ENCODE measurements at places on chromosomes 16 and 17.

- DNase-seq = no peak
These were observed 17.1 kb upstream of the CRK start for GRCh38 chr17:1473170-1473569.

DNA sequence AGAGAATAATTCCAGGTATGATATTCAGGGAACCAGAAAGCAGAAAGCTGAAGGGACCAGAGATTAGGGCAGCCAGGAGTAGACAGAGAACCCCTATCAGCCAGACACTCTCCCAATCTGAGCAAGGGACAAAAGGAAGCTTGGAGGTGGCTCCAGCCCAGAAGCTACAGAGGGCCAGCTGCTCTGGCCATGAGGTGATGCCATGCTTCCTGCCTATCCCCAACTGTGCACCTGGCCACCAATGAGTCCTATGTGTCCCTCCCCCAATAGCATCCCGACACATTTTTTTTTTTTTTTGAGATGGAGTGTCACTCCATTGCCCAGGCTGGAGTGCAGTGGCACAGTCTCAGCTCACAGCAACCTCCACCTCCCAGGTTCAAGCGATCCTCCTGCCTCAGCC is 30.0 kb downstream of the NSMCE1 start:
- DNase-seq = no peak

- DNase-seq = no peak
These were observed 3.4 kb downstream of the TRADD start for GRCh38 chr16:67156143-67156844.

DNA sequence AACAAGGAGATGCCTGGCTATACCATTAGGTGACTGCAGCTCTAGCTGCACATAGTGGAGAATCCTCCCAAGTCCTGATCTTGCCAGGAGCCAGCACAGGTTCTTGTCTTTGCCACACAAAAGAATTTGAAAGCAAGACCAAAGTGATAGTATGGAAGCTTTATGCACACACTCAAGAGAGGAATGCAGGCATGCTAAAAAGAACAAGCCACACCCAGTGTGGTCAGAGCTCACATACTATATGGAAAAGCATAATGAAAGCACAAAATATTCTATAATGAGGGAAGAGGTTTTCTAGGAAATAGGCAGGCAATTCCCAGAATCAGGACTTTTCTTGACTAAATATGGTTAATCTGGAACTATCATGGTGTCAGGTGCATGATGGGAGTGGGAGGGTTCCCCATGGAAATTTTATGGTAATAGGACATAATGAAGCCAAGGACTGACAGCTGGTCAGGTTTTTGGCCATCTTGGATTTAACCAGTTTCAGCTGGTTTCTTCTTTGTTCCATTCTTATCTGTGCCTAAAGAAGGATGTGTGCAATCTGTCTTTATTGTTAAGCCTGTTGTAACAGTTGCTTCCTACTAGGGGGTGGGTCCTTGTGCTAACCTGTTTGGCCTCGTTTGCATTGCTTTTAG is 171.6 kb downstream of the ZNF18 start:
- no peak for DNase-seq

- DNase-seq = no peak
These were observed 163.0 kb upstream of the CDH5 start for GRCh38 chr16:66203476-66203875.

- no peak for DNase-seq
These were observed 39.5 kb downstream of the CLUH start for GRCh38 chr17:2672026-2672425.

DNA sequence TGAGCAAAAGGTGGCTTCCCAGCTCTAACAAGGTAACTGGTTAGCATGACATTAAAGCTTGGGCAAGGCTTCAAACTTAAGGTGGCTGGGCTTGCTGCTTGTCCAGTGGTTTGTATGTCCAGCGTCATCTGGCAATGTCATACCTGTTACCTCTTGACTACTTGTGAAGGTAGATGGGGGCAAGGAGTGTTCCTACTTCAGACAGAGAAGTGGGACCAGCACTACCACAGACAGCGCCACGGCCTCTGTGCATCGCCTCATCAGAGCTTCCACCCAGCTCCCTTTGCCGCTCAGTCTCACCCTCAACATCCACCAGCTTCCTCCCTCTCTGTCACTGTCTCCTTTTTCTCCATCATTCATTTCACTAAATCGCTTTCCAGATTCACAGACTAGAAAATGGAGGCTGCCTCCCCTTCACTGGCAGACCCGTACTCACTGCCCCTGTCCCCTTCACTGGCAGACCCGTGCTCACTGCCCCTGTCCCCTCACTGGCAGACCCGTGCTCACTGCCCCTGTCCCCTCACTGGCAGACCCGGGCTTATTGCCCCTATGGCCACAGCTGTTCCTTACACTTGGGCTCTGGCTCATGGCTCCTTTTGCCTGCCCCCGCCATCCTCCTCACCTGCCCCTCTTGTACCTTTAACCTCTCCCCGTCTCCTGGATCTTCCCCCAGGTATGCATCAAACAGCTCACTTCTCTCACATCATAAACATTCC is 14.8 kb downstream of the CYB5D2 start:
- no peak for DNase-seq

GRCh38 chr17:78253946-78254672 is 22.7 kb downstream of the TMEM235 start:
- peak; percentile 90 for DNase-seq

DNA sequence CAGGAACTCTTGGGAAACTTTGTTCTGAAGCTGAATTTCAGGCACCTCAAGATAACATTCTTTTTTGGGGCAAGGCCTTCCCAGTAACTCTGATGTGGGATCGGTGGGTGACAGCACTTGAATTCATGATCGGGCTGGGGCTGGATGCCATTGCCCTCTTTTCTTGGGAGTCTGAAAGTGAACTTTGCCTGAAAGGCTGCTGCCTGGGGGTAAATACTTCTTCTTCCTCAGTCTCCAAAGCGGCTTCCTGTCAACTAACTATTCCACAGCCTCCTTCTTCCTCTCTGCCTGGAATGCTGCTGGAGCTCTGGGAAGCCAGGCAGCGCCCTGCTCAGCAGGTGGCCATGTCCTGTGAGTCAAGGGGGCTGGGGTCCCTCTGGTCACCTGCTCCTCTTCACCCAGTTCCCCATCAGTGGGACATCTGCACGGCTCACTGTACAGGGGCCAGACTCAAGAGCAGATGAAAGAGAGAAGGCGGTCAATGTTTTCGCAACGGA is 79.5 kb downstream of the WIPI1 start:
- no peak for DNase-seq

DNA sequence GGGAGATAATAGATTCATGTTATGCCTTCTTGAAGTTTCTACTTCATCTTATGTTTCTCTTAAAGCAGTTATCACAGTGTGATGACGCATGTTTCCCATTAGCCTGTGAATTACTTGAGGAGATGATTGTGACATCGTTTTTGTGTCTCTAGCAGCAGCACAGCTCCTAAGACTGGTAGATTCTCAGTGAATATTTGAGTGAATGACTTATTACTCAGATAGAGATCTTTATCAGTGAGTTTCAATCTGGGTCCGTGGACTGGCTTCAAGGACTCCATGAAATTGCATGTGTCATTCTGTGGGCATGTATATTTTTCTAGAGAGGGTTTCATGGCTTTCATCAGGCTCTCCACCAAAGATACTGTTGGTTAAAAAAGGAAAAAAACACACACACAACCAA is 29.9 kb downstream of the YPEL2 start:
- peak; percentile 56 for DNase-seq

DNA sequence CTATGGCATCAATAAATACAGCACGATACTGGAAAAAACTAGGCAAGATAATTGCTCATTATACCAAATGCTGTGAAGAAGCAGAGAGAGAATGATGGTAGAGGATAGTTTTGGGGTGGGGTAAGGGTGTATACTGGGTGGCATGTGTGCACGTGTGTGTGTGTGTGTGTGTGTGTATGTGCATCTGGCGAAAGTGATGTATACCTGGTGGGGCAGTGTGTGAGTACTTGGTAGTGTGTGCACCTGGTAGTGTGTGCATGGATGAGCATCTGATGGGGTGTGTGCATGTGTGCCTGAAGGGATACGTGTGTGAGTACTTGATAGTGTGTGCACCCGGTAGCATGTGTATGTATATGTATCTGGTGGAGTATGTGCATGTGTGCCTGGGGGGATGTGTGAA is 347.3 kb downstream of the CPPED1 start:
- DNase-seq = no peak

- no peak for DNase-seq
These were observed 33.2 kb upstream of the USP7 start for GRCh38 chr16:8996891-8997290.

DNA sequence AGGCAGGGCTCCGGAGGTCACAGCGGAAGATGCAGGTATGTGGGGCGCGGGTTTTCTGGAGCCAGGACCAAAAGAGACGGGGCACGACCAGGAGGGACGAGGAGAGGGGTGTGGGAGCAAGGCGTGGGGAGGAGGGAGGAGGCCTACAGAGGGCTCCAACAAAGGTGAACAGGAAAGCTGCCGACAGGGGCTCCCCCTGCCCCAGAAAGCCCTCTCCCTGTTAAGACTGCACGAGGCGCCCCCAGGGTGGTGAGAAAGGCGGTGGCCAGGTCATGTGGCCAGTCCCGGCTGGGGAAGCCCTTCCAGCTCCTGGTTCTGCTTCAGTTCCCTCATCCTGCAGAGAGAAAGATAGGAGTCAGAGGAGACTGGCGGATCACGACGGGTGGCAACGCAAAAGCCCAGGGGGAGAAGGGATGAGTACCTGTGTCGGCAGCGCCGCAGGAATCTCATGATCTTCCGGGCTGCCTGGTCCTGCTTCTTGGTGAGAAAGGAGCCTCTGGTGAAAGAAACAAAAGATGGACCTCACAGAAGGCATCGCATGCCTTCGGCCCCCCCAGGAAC is 949 bp upstream of the SPAG7 start:
- no peak for DNase-seq

DNA sequence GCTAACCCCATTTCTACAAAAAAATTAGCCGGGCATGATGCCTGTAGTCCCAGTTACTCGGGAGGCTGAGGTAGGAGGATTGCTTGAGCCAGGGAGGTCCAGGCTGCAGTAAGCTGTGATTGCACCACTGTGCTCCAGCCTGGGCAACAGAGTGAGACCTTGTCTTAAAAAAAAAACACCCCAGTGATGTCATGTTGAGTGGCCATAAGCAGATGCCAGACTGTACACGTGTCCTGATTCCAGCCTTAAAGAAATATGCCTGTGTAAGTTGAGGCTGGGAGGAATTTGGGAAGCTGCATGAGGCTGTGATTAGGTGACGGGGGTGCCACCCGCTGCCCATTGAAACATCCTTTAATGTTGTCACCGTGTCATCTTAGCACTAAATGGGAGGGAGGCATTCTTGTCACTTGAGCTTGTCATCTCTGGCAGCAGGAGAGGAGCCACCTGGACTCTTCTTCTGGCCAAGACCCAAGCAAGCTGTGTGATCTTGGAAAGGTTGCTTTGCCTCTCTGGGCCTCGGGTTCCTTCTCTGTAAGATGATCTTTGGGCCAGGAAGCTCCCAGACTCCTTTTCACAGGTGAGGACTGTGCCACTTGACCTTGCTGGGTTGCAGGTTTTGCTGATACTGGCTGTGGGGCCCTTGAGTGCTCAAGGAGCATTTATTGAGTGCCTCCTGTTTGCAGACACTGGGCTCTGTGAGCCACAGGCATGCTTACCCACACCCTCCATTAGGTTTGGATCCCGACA is 98.3 kb upstream of the CIBAR2 start:
- DNase-seq = no peak

DNA sequence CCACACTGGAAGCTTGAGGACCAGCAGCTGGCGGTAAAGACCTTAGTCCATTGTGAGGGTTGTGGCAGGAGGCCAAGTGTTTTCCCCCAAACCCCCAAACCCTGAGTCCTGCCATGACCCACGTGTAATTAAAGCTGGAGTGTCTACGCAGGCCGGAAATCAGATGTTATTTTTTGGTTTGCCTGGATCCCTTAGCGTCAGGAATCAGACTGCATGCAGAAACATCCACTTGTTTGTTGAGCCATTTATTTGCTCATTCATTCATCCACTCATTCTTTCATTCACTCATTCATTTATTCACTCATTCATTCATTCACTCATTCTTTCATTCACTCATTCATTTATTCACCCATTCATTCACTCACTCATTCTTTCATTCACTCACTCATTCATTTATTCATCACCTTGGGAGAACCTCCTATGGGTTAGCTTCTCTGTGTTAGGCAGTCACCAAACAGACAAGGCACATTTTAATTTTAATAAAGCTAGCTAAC is 313.1 kb downstream of the MAF start:
- DNase-seq = no peak

GRCh38 chr17:50110591-50111349 is 15.6 kb downstream of the PDK2 start:
- no peak for DNase-seq

DNA sequence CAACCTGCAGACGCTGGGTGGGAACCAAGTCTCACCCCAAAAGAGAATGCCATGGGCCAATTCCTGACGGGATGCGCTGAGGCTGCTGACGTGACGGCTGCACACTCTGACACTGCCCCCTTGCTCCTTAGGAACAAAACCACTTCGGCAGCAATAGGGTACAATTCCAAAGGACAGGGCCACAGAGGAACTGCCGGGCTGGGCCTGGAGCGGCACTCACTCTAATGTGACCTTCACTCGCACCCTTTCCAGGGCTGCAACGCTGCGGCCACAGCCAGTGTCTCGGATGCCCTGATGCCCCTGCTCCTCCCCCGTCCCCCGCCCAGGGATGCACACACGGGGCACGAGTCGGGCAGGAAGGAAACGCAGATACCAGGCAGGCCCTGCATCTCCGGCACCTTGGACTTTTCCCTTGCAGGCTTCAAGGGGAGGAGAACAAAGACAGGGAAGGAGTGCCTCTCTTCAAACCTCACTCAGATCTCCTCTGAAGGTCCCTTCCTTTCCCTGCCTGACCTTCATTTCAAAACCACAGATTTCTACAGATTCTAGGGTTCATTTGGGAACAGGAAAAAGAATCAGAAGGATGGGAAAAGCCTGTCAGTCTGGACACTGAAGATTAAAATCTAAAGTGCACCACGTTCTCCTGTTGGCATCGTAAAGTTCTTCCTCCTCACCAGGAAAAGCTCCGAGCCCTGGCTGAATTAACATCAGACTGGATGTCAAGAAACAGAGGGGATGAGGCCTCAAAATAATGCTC is 2.3 kb downstream of the PITPNA start:
- DNase-seq = no peak

DNA sequence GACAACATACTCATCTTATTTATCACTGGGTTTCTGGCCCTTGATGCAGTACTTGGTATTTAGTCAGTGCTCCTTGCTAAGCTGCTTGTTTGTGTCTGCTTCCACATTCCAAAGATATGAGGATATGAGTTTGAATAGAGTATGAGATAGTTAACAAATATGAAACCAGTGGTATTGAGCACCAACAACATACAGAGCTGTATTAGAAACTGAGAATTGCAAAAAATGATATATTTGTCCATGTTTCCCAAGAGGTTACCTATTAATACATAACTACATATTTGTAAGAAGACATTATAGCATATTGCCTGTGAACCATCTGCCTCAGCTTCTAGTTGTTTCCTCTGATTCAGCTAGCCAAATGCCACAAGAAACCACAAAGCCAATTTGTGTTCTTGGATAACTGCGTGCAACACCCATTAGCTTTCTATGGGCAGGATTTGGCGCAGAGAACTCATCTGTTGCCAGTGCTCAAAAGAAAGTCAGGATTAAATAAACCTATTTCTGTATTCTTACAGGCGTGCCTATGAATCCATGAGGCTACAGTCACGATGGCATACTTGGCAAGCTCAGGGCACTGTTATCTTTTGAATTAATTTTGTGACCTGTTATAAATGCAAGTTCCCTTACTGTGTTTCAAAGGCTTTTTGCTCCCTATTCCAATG is 194.4 kb downstream of the MAP2K6 start:
- DNase-seq = peak; percentile 18
